ENCODE measurements at places on chromosomes 16 and 17.

- no peak for DNase-seq
Observed at GRCh38 chr16:65523283-65523944, 401.6 kb upstream of the CDH11 start.

DNA sequence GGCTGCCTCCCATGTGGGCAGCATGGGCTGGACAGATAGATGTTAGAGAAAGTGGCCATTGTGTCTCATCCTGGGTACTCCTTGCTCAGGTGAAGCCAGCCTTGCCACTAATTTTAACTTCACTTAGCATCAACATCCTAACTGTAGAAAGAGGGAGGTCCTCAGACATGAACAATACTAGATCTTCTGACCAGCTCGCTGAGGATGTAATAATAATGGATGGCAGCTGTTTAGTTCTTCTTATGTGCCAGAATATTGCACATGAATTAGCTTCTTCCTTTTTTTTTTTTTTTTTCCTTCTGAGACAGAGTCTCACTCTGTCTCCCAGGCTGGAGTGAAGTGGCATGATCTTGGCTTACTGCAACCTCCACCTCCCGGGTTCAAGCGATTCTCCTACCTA, 232.4 kb downstream of the CCDC182 start:
- DNase-seq: no peak

DNA sequence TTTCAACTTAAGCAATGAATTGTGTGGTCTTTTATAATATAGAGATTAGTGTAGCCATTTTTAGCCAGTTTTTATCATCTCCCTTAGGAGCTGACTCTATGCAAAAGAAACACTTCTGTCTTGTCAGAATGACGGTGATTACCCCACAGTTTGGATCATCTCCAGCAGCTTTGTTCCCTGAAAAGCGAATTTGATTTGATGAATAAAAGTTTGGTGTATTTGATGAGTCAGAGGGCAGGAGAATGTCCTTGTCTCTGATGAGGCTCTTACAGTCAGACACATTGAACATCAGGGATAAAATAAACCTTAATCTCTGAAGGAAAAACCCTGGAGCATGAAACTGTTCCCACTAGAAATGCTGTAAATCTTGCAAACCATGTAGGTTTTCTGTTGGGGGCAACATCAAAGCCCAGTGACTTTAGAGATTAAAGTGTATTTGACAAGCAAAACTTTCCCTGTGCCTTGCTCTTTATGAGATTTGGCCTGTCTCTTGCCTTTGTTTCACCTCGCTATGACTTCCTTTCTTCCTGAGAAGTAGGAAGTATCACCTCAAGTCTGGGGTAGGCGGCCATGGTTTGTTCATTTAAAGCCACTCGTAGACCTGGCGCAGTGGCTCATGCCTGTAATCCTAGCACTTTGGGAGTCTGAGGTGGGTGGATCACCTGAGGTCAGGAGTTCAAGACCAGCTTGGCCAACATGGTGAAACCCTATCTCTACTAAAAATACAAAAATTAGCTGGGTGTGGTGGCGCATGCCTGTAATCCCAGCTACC, 209.3 kb downstream of the FTO start:
- peak; percentile 54 for DNase-seq

GRCh38 chr17:10738521-10739258, 8.9 kb upstream of the TMEM220 start:
- no peak for DNase-seq

Measured in urothelium cell line (cell line).